ENCODE measurements at places on chromosomes 11 and 22.

DNA sequence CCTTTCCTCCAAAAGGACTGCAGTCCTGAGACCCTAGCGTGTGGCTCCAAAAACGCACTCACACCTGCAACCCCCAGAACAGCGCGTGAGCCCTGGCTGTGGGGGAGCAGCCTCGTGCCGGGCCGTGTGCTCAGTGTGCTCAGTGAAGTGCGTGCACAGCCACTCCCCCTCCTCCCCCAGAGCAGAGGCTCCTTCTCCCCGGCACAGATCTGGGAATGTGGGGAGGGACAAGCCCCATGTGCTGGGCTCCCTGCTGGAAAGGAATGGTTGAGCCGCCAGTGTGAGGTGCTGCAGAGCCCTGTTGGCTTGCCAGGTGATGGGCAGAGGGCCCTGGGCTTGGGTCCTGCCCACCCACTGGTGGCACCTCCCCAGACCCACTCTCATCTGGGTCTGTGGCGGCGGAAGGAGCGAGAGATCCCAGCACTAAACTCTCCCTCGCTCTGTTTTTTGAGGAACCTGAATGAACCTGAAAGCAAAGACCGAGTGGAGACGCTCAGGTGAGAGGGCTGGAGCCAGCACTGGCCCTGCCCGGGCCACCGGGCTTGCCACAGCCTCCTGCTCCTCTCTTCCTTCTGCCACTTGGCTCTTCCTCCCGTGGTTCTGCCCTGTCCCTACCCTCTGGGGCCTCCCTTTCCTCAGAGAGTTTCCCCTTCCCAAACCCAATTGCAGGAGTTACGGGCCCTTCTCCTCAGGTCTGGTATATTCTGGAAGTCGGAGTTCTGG, 9.0 kb downstream of the RCOR2 start:
- no peak for DNase-seq

DNA sequence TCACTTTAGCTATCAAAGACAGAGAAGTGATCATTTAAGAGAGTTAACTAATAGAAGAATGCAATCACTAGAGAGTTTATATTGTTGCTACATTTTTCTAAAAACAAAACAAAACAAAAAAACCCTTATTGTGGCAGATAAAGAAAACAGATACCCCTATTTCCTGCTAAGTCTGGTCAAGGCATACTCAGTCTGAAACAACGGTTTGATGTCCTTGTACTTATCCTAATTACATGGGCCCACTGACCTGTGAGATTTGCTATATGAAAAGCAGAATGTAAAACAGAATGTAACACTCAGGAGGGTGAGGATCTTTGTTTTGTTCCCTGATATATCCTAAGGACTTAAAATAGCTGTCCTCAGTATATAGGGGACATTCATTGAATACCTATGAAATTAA, 24.6 kb downstream of the MAML2 start:
- DNase-seq = no peak

- DNase-seq = no peak
These were observed 13.1 kb upstream of the SLC16A8 start for GRCh38 chr22:38097058-38097457.

DNA sequence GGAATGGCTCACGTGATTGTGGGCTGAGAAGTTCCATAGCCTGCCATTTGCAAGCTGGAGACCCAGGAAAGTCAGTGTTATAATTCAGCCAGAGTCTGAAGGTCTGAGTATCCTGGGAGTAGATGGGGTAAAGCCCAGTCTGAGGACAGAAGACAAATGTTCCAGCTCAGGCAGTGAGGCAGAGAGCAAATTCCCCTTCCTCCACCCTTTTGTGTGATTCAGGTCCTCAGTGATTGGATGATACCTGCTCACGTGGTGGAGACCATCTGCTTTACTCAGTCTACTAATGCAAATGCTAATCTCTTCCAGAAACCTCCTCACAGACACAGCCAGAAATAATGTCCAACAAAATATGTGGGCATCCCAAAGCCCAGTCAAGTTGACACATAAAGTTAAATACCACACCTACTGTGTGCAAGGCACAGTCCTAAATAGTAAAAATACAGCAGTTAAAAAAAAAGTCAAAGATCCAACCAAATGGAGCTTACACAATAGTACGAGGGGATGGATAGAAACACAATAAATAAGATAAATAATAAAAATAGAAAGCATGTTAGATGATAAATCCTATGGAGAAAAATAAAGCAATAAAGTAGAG, 13.2 kb upstream of the APOL6 start:
- DNase-seq = no peak

- DNase-seq = no peak
These were observed 15.4 kb downstream of the BAD start for GRCh38 chr11:64268893-64269539.

GRCh38 chr11:10401696-10402392, 53.2 kb upstream of the AMPD3 start:
- no peak for DNase-seq

- peak; percentile 27 for DNase-seq
These were observed 16.4 kb upstream of the SCGB1A1 start for GRCh38 chr11:62402226-62402959.

- DNase-seq = no peak
These were observed 20.8 kb downstream of the MUC15 start for GRCh38 chr11:26551186-26551801.

Data from stimulated activated CD4-positive, alpha-beta T cell treated with anti-CD3 and anti-CD28 coated beads, Interleukin-1b, Interleukin-23, amount 100 ng/mL, for 24 hours (primary cell).